Thymus (tissue), 14 donors: ENCODE measurements at places on chromosomes 12 and 14. TPM values are rescaled to one million over a fixed set of nuclear protein-coding genes. Genes with fewer than 3 reads are reported as not detected.
A peak's percentile ranks its signal among the peaks of the same experiment; 100 is the strongest.

GRCh38 chr12:107748472-107748871 is 12.5 kb downstream of the PRDM4 start:
- no peak for DNase-seq

- peak; percentile 90 for DNase-seq
Measured at GRCh38 chr12:121776190-121777098, 17.0 kb downstream of the RHOF start.

- DNase-seq: no peak
Measured at GRCh38 chr14:22836301-22837113, at the start of gene MMP14. MMP14 (plus strand) TSS chr14:22836585; CDS start chr14:22836818, 233 bp downstream.

GRCh38 chr12:122081697-122082221 is 3.2 kb downstream of the MLXIP start:
- no peak for DNase-seq

GRCh38 chr14:90603336-90603735 is 206.5 kb downstream of the CALM1 start:
- DNase-seq: no peak

DNA sequence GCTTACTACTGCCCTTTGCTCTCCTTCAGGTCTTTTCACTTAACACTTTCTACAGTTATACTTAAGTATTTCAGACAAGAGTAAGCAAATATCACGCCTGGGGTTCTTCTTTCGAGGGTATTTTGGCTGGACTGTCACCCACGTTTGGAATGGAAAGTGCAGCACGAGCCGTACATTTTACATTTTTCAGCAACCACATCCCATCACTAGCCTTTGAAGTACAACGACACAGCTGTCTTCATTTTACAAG is 349 bp upstream of the FAM177A1 start:
- no peak for DNase-seq

DNA sequence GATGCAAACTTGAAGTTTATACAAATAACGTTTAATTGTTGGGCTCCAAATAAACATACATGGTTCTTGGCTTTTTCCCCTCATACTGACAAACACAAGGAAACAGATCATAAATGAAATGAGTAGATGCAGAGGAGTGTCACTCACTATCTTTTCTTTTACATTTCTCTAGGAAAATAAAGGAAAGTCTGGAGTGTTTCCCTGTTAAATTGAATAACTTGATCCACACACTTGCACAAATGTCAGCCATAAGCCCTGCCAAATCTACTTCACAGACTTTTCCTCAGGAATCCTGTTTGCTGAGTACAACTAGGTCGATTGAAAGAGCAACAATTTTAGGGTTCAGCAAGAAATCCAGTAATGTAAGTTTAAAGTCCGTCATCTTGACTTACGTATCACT is 175.3 kb downstream of the PLCZ1 start:
- DNase-seq: no peak

DNA sequence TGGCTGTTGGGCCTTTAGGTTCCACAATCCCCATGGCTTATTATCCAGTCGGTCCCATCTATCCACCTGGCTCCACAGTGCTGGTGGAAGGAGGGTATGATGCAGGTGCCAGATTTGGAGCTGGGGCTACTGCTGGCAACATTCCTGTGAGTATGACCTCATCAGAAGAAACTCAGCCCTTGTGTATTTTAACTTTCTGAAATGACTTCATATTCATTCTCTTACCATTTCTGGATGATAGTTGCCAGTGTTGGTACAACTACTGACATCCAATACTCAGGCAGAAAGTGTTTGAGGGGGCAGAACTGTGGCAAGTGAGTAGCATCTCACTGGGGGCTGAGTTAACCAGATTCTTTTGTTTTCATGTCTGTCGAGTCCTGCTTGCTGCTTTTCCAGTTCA is 2.3 kb downstream of the DAZAP2 start:
- DNase-seq: no peak

DNA sequence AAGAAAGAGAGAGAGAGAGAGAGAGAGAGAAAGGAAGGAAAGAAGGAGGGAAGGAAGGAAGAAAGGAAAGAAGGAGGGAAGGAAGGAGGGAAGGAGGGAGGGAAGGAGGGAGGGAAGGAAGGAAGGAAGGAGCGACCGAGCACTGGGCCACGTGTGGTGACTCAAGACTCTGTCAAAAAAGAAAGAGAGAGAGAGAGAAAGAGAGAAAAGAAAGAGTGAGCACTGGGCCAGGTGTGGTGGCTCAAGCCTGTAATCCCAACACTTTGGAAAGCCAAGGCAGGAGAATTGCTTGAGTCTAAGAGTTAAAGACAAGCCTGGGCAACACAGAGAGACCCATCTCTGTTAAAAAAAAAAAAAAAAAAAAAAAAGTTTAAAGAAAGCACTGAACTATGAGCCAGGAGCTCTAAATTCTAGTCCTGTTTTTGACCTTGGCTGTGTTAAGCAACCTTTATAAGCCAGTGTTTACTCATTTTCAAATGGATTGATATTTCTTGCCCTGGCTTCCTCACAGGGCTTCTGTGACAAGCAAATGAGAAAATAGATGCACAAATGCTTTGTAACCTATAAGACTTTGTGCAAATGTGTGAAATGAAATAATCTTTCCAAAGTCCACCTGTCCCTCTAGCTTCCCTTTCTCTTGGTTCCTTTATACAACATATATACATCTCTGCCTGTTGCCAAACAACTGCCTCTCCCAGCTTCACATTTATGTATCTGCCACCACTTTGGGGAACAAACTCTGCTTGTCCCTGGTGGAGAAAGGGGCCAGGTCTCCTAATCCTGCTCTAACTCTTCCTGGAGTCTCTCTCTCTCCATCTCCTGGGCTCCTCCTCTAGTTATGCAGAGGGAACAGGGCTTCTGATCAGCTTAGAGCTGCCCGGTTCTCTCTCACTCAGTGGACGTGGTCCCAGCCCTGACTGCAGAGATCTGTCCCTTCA is 16.1 kb upstream of the PLEKHG6 start:
- no peak for DNase-seq

HOXC10 gene
- 0.14 TPM for polyA plus RNA-seq

COX8C gene
- polyA plus RNA-seq: not detected

TSHR gene
- 10.3 TPM for polyA plus RNA-seq

- DNase-seq: no peak
Measured at GRCh38 chr14:95659990-95660385, 26.2 kb upstream of the TCL1B start.

- no peak for DNase-seq
Measured at GRCh38 chr14:60204843-60205774, 39.9 kb upstream of the DHRS7 start.

DNA sequence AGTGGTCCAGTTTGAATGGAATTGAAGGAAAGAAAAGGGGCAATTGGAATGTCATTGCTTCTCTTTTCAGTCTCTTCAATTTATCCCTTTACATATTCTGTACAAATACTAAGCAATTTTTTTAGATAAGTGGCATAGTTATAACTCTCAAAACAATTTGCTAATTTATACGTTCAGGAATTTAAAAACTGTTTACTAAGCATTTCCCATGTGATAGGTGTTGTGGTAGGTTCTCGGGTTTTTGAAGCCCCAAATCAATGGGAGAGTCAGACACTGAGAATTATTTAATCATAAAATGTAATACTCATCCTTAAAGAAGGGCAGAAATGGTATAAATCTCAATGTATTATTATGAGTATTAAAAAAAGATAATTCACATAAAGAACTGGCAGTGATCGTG is 197.1 kb downstream of the CNTN1 start:
- no peak for DNase-seq

FAIM2 gene
- 0.41 TPM for polyA plus RNA-seq

DNA sequence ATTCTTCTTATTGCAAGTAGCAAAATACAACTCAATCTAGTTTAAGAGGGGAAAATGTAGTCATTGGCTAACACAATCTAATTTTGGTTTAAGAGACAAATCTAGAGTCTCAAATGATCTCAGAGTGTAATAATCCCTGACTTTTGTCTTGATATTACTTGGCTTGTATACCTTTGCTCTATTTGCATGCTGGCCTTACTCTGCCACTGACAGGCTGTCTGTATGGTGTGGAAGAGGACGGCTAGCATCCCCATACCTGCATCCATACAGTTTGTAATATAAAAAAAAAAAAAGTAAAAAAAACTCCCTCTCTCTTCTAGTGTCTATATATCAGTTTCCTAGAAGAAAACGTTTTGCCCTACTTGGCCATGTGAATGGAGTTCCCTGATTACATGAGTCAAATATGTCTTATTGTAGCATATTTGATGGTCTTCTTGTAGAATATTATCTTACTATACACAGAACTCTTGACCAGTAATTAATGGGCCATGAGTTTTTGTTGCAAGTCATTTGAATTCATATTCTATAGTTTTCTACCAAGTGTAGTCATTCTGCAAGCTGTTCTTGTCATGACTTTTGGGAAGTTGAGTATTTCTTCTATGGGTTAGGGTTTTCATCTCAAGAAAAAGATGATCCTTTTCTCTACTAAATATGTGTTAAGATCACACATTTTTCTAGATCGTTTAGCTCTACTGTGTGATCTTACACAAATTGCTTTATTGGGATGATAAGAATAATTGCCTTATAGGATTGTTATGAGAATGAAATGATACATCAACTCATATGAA is 8.2 kb downstream of the HIF1A start:
- DNase-seq: no peak

DNA sequence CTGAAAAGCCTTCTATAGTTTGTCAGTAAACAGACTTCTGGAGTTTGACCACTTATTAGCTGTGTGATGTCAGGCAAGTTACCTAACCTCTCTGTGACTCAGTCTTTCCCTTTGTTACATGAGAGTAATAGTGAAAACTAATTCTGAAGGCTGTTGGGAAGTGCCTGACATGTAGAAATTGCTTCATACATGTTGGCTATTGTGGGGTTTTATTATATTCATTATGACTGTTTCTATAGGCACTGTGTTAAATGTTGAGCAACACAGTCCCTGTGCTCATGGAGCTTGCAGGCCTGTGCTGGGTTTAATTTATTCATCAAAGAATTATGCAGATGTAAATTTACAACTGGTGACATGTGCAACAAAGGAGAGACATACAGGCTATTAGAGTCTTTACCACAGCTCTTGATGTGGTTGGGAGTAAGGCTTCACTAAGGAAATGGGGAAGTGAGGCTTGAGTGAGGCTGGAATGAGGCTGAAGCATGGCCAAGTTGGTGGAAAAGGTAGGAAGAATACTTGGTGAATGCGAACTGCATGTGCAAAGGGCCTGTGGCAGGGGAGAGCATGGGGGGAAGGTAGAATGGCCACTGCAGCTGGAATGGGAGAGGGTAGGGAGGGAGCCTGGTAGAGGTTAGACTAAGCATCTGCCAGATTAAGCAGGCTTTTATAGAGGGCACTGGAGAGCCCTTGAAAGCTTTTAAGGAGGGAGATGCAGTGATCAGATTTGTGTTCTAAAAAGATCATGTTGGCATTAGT is 236.4 kb upstream of the CRY1 start:
- no peak for DNase-seq

GRCh38 chr14:33956640-33957039 is 5.8 kb upstream of the EGLN3 start:
- no peak for DNase-seq

DNA sequence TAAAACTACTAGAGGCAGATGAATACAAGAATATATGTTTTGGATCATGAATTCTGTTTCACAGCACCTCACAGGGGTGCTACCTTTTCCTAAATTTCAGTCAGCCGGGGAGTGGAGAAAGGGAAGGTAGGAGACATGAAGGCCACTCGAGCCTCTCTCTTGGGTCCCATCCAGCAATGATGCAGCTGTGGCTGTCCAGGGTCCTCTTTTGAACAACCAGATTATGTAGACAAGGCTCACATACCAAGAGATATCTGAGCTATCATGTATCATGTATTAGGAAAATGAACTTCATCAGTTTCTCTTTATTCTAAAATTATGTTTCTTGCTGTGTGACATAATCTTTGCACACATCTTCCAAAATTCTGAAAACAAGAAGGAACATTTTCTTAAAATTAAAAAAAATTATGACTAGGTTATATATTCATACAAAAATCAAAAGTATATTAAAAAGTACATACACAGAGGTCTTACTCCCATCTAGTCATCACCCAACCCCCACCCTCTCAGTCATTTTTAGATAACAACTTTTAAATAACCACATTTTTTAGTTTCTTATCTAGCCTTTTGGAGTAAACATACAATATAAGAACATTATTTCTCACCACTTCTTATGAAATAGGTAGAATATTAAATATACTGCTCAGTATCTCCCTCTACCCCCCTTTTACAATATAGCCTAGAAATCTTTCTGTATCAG is 88.7 kb downstream of the ACADS start:
- no peak for DNase-seq

TMEM253 gene
- polyA plus RNA-seq: 0.98 TPM

GLT8D2 gene
- 2.4 TPM for polyA plus RNA-seq

INHBE gene
- 0.14 TPM for polyA plus RNA-seq

GRCh38 chr14:80955416-80955941 is at the start of gene TSHR:
TSHR (plus strand) TSS chr14:80955621; CDS start chr14:80955681, 60 bp downstream.
- DNase-seq: no peak

DNA sequence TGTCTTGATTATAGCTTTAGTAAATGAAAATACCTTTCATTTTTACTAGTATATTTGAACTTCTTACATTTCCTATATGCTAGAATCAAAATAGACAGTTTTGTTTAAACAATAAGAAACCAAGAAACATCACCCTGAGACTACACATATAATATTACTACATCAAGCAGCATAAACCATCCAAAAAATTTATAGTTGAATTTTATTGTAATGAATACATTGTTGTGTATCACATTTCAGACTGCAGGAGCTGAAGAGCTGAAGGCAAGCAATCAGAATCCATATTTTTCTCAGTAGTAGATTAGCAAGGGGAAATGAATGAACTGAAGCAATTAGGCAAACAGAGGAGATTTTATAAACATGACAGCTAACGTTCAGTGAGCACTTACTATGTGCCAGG is 379.2 kb downstream of the BTG1 start:
- no peak for DNase-seq

GRCh38 chr12:81077686-81078441 is at the start of gene ACSS3:
ACSS3 (plus strand) TSS chr12:81078079; CDS start chr12:81078121, 42 bp downstream.
- no peak for DNase-seq

GRCh38 chr12:46292754-46293402 is 24.0 kb upstream of the SLC38A1 start:
- no peak for DNase-seq

DNA sequence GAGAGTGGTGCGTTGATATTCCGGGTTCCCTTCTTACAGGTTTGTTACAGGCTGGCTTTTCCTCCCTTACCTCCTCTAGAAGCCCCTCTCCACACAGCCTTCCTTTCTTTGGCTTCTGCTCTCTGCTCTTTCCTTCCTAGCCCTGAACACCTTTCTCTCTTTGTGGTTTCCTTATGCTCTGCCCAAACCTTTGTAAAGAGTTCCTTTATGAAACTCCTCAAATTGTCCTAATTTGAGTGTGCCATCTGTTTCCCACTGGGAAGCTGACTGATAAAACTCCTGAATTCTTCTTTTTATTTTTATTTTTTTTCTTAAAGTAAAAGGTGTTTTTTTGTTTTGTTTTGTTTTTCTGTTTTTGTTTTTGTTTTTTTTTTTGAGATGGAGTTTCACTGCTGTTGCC is 60.1 kb upstream of the OTX2 start:
- DNase-seq: no peak

- no peak for DNase-seq
Measured at GRCh38 chr14:73025544-73025943, 1.4 kb downstream of the ZFYVE1 start.

DNA sequence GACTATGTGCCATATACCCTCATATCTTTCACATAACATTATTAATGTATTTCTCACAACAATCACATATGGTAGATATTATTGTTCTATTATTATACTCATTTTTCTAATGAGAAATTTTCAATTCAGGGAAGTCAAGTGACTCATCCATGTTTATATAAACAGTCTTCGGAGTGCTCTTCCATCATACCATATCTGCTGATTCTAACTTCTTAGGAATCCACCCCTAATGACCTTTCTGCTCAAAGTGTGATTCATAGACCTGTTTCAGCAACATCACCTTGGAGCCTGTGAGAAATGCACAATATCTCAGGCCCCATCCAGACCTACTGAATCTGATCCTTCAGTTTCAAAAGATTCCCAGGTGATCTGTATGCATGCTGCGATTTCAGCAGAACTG is 39.8 kb upstream of the OVCH1 start:
- DNase-seq: no peak

HPD gene
- polyA plus RNA-seq: 0.87 TPM
